ENCODE measurements at places on chromosomes 6 and 20.
A peak's percentile ranks its signal among the peaks of the same experiment; 100 is the strongest.

DNA sequence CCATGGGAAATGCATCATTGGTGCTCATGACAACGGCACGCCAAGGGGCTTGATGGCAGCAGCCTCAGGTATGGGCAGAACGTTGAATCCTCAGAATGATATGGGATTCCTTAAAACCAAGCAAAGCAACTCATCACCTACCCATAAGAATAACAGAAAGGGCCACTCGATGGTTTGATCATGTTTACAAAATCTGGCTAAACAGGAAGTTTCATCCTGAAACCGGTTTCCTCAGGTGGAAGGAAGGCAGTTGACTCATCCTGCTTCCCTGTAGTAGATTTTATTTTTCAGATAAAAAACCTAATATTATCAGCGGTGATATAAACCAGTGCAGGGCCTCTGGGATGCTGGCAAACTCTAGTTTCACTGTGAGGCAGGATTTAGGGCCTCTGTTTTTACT, 136.9 kb upstream of the AGPAT4 start:
- no peak for DNase-seq

DNA sequence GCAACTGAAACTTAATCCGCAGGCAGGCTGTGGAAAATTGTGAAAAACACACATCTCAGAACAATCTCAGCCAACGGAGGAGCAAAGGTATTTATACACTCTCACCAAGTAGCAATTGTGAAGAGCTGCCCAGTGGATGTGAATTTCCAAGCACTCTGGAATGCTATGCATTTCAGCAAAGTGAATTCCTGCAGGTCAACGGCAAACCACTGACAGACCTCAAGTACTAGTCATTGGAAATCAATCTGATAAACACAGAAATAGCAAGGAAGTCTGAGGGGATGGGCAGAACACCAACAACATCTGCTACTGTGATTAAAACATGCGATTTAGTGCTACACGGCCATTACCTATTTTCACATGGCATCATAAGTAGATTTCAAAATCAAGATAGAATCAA, 429.1 kb downstream of the HTR1B start:
- no peak for DNase-seq

GRCh38 chr6:33620856-33621710, at the start of gene ITPR3:
TSS of gene ITPR3 (plus strand) at chr6:33621322. CDS start at chr6:33621603, 281 bp downstream.
- peak; percentile 87 for DNase-seq

GRCh38 chr6:37731888-37732287, 34.2 kb upstream of the MDGA1 start:
- DNase-seq = peak; percentile 81

DNA sequence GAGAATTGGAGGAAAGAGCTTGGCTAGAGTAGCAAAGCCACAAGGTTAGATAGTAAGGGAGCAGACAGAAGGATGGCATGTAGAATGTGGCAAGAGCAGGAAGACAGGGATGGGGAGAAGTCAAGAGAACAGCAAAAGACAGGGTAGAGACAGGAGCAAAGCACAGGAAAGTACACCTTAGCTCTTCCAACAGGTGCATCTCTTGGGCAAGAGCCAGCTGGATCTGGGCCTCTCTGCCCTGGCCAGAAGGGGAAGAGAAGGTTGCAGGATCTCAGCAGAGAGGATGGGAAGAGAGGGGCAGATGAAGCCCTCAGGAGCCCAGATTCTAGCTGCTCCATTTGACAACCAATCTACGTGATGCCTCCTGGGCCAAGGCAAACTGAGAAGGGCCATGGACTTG, 16.7 kb downstream of the SCUBE3 start:
- no peak for DNase-seq

DNA sequence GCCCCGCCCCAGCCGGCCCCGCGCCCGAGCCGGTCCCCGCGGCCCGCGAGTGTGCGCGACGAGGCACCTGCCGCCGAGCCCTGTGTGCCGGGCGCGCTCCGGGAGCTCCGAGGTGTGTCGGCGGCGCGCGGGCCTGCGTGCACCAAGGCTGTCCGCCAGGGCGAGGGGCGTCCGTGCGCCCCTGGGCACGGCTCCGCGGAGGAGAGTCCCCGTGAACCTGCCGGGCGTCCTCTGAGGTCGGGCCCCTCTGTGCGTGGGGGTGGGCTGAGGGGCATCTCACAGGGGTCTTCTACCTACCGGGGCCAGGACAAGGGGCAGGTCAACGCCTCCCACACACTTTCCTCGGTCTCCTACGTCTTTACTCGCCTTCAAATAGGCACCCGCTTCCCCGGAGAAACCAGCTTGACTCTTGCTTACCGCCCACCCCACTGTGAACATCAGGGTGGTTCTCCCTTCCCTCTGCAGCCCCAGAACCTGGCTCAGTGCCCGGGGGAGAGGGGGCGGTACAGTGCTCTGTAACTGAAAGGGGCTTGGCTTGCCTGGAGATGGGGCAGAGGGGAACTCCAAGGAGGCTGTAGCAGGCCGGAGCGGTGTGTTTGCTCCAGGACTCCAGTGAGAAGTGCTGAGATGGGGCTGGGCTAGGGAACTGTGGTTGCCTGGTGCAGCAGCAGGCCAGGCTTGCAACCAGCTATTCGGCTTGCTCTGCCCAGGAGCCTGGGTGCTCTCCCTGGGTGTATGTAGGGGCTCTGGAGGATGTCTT, at the start of gene SAMD10:
SAMD10 (minus strand) TSS at position 86 of the 760 bp plus-strand sequence. CDS start 175 bp downstream, outside the sequence.
- DNase-seq = peak; percentile 83

GRCh38 chr6:21738180-21739094, 144.9 kb downstream of the SOX4 start:
- no peak for DNase-seq

- DNase-seq = no peak
Observed at GRCh38 chr20:57732226-57732625, 22.4 kb upstream of the PMEPA1 start.

DNA sequence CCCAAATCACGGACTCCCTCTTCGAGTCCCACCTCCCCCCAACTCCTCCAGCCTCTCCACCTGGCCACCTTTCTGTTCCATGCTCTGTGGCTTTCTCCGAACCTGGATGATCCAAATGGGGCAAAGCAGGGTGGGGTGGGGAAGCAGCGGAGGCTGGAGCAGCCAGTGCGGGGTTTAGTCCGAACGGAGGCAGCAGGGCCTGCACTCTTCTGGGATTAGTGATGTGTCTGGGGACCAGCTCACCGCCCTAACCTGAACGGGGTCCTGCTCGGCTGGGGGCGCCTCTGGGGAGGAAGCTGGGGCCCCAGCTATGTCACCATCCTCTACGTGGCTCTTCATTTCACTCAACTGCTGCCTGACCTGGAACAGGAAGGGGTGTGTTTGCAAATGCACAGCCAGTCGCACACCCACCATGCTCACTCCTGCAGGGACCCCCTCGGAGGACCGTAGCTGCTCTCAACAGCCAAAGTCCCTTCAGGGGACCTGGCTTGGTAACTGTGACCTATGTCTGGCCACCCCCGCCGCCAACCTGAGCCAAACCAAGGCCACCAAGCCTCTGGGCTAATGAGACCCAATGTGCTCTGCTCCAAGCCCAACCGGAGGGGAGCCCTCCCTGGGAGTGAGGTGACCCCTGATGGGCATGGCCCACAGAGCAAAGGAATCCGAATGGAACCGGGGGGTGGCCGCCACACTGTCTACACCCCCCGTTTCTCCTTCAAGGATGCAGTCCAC, 46.8 kb downstream of the DSTN start:
- peak; percentile 61 for DNase-seq

DNA sequence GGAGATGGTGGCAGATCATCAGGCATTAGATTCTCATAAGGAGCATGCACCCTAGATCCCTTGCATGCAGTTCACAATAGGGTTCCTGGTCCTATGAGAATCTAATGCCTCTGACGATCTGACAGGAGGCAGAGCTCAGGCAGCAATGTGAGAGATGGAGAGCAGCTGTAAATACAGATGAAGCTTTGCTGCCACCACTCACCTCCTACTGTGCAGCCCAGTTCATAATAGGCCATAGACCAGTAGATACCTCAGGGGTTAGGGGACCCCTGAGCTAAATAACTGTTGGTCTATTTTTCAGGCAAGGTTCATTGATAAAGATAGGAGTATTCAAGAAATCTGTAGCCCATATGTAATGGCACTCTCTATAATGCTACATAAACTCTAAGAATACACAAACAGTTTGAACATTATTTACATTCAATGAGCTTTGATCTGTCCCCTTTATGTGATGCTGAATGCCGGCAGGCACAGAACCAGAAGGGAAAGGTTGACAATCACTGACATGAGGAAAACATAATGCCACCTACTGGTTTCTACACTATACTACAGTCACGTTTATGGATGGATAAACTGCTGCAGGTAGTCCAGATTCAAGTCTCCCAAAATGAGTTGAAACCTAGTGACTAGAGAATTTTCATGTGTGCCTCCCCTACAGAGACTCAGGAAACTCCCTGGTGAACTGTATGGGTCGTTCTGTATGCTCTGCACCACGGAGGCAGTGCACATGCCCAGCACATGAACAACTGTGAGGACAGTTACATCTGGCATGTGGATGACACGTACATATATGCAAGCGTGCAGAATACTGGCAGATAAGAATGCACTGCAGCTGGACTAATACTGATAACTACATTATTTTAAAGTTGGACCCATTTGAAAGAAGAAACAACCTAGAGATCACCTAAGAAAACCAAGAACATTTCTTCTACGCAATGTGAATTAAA, 72.0 kb downstream of the DST start:
- DNase-seq = no peak

GRCh38 chr20:50281831-50282591, 91.4 kb downstream of the CEBPB start:
- no peak for DNase-seq

DNA sequence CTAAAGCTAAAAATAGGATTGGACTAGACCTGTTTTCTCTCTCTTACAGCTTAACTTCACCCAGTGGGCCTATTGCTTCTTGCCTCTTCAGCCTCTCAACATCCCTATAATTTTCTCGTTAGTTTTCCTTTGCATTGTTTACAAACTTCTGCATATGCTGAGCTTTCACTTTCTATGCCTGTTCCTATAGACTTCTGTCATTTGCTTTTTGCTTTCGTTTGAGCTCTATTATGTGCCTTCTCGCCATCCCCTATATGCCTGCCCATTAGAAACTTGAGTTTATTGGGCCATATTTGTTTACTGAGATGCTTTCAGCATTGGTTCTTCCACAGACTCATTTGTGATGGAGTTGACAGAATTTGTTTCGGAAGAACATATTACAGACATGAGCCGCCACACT, 40.9 kb downstream of the NCOA7 start:
- DNase-seq = no peak

- no peak for DNase-seq
Observed at GRCh38 chr6:26194816-26195375, 107.7 kb downstream of the HFE start.

DNA sequence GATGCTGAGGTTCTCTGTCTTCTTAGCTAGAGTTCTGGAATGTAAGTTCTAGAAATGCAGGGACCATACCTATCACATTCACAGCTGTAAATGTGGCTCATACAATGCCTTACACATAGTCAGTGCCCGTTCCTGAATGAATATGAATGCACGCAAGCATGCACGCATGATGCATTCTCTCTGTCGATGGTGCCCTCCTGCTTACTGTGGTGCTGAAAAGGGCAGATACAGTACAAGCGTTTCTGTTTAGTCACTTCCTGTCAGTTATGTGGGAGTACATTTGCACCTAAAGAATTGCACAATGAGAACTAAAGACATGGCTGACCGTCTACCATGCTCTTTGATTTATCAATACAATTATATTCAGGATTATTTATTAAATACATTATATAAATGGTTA, 152.2 kb upstream of the SOX4 start:
- DNase-seq = no peak

DNA sequence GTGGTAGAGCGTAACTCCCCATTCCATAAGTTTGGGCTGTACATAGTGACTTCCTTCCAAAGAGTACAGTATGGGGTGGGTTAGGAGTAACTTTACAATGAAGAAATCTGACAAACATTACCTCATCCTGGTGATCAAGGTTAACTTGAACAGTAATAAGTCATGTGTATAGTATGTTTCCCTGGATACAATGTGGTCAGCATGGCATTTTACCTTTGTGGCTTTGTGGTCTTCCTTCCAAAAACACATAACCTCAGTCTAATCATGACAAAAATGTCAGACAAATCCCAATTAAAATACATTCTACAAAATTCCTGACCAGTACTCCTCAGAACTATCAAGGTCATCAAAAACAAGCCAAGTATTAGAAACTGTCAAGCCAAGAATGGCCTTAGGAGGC, 225.1 kb downstream of the UBE3D start:
- DNase-seq = no peak

GRCh38 chr6:31068669-31069340, 43.6 kb downstream of the C6orf15 start:
- peak; percentile 85 for DNase-seq

DNA sequence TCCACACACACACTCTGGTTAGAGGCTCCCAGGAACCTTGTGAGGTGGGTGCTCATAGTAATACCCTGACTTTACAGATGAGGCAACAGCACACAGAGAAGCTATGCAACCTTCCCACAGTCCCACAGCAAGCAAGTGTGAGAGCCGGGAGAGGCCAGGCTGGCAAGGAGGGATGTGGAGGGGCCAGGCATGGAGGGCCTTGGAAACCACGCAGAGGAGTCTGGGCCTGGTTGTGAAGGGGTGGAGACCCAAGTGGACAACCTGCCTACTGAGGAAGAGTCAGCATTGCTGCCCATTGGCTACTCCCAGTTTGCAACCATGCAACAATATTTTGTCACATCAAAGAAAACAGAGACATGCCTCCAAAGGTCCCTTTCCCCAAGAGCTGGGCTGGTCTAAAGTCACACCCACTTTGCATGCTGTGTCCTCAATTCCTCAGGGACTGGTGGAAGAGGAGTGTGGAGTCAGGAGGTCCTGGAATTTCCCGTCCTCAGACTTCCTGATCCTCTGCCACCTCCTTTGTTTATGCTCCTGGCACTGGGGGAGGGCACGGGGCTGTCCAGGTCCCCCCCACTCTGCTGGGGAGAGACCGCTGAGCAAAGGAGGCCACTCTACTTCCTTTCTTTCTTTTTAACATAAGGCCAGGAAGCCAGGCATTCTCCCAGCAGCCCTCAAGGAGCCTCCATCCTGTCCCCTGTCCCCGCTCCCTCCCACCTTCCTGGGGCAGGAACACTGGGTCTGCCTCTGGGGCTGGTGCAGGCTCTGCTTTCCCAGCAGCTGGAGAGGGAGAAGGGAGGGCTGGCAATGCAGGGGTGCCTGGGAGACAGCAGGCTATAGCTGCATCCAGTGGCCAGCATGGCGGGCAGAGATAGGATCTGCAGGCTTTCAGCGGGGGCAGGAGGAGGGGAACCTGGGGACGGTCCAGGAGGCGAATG, 68.3 kb downstream of the NOL4L start:
- no peak for DNase-seq

DNA sequence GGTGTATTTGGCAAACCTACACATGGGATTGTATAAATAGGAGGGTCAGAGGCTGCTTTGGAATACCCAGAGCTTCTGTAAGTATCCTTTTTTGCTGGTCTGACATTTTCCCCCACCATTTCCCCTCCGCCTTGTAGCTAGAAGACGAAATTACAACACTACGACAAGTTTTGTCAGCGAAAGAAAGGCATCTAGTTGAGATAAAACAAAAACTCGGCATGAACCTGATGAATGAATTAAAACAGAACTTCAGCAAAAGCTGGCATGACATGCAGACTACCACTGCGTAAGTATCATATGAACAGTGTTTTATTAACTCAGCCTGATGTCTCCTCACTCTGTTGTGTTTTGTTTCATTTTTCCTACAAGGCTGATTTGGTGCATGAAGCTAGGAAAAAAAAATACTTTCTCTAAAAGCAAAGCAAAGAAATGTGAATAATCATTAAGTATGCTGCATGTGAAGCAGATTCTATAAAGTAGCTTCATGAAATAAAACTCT, 72.7 kb downstream of the HDDC2 start:
- DNase-seq = no peak

Data from upper lobe of right lung (tissue), 1 donor.